ENCODE measurements at places on chromosomes 2 and 18. TPM values are rescaled to one million over a fixed set of nuclear protein-coding genes. Genes with fewer than 3 reads are reported as not detected.
A peak's percentile ranks its signal among the peaks of the same experiment; 100 is the strongest.

GRCh38 chr2:241000831-241001321, 2.5 kb downstream of the SNED1 start:
- H3K27ac ChIP-seq = no peak overlapping the region
- no peaks in the 10 kb centered on the region for H3K36me3 ChIP-seq
- peaks cover 28% of the 10 kb centered on the region for H3K4me1 ChIP-seq

- peak overlapping the region; percentile 49 for H3K27ac ChIP-seq
- no peaks in the 10 kb centered on the region for H3K36me3 ChIP-seq
- H3K4me1 ChIP-seq = peaks cover 3% of the 10 kb centered on the region
- H3K27me3 ChIP-seq = no peaks in the 10 kb centered on the region
These were observed 198.7 kb downstream of the PTGR3 start for GRCh38 chr18:75010278-75010677.

GRCh38 chr2:229408356-229408755, 137.3 kb upstream of the PID1 start:
- peak overlapping the region; percentile 54 for H3K27ac ChIP-seq
- no peaks in the 10 kb centered on the region for H3K27me3 ChIP-seq
- H3K4me1 ChIP-seq = peaks cover 7% of the 10 kb centered on the region
- no peak overlapping the region for H3K4me3 ChIP-seq
- peak; percentile 94 for DNase-seq
- no peaks in the 10 kb centered on the region for H3K36me3 ChIP-seq

Gene CRYGC
- not detected for polyA plus RNA-seq

GRCh38 chr2:128612628-128613027, 294.0 kb upstream of the HS6ST1 start:
- no peaks in the 10 kb centered on the region for H3K27me3 ChIP-seq
- no peak for DNase-seq
- H3K4me1 ChIP-seq = peaks cover under 1% of the 10 kb centered on the region
- no peaks in the 10 kb centered on the region for H3K36me3 ChIP-seq

DNA sequence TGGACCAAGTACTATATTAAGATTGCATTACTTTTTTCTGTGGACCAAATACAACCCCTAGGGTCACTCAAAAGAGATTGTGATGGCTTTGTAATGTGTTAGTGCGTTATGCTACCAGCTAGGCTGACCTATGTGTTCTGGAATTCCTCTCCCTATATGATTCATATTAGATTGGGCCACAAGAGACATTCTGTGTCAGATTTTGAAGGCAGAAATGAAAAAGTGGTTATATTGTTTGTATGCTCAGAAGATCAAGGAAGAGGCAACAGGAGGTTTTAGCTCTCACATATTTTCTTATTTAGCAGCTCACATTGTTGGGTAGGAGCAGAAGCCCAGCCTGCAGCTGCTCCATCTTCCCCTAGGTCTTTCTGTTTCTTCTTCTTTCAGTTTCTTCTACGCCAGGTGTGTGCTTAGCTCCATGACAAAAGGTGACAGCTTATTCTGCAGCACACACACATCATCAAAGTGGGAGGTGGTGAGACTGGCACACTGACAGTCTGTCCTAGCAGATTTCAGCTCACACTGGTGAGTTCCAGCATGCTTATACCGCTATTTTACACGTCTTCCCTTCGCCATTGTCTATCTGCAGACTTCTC, 156.8 kb upstream of the UBE2E3 start:
- DNase-seq = peak; percentile 1
- no peaks in the 10 kb centered on the region for H3K36me3 ChIP-seq
- no peak overlapping the region for H3K27ac ChIP-seq
- no peak overlapping the region for H3K4me3 ChIP-seq
- no peaks in the 10 kb centered on the region for H3K4me1 ChIP-seq

Gene ZNF385B
- polyA plus RNA-seq = 12.5 TPM

Gene BIN1
- polyA plus RNA-seq = 574 TPM

DNA sequence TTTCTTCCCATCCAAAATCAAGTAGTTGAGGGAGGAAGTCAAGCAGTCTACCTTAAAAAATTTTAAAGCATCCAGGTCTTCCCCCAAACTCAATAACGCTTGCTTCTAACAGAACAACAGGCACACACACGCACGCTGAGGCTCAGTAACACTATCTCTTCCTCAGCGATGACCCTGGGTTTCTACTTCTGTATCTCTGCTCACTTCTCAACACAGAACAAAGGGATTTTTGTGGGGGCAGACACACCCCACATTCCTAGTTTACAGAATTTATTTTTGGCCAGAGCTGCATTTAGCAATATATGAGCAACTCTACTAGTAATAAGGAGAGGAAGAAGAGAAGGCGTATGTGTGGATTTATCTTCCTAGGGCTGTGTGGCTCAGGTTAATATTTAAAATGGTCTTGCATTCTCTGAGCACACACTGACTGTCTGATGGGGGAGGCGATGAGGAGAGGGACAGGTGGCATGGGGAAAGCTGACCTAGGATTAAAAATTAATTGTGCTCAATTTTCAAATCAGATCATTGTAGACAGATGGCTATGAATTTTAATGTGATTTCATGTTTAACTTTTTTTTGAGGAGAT, 71.3 kb upstream of the PPM1B start:
- no peaks in the 10 kb centered on the region for H3K4me1 ChIP-seq
- H3K27me3 ChIP-seq = peaks cover 2% of the 10 kb centered on the region
- no peaks in the 10 kb centered on the region for H3K36me3 ChIP-seq

DNA sequence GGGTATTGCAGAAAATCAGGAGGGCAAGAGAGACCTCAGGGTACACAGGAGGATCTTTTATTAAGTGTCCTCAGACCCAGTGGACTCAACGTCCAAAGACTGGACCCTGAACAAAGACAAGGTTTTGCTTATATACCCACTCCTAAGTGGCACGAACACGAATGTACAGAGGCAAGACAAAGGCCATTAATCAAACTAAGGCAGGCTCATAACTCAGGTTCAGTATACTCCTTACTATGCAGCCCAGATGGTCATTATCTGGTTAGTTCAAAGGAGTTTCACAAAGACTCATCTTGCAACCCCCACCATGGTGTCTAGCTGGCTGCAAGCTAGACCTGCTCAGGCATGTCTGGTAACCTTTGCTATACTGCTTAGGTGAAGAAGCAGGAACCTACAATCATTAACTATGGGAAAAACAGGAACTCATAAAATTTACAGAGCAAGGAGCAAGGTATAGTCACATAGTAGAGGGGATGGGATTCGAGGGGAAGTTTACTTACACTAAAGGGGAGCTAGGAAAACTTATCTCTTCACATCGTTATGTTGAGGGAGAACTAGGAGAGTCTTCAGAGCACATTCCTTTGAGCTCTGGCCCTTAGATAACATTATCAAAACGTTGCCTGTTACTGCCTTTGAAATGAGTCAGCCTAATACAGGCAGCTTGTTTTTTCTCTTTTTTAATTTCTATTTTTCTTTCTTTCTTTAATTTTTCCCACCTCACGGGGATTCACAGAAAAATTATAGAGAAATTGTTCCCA, 33.9 kb downstream of the SLC4A3 start:
- H3K4me1 ChIP-seq = peaks cover 20% of the 10 kb centered on the region
- H3K27me3 ChIP-seq = no peaks in the 10 kb centered on the region
- no peaks in the 10 kb centered on the region for H3K36me3 ChIP-seq
- H3K4me3 ChIP-seq = no peak overlapping the region

- H3K27me3 ChIP-seq = peaks cover 23% of the 10 kb centered on the region
- DNase-seq = peak; percentile 27
- no peak overlapping the region for H3K4me3 ChIP-seq
- H3K27ac ChIP-seq = no peak overlapping the region
- no peaks in the 10 kb centered on the region for H3K36me3 ChIP-seq
These were observed 132.0 kb upstream of the MYCN start for GRCh38 chr2:15808204-15808910.

GRCh38 chr2:205730701-205731582, 48.6 kb downstream of the NRP2 start:
- no peak overlapping the region for H3K27ac ChIP-seq
- DNase-seq = no peak
- H3K4me3 ChIP-seq = no peak overlapping the region
- H3K36me3 ChIP-seq = peaks cover 20% of the 10 kb centered on the region

DNA sequence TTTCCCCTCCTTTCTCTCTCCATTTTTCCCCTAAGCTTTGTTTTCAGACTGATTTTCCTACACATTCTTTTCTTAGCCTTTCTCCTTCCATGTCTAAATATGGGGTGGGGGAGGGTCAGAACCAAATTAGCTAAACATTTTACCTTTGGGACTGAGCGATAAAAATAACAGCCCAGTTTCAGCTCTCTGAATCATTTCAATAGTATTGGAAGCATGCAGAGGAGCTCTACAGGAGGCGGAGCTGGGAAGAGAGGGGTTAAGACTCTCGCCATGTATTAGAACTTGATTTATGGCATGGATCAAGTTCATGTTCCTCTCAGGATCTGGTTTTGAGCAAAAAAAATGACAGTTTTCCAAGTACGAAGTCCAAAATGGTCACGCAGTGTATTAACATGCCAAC, 109.1 kb downstream of the CPO start:
- H3K4me3 ChIP-seq = no peak overlapping the region
- H3K27ac ChIP-seq = no peak overlapping the region
- H3K4me1 ChIP-seq = no peaks in the 10 kb centered on the region
- H3K36me3 ChIP-seq = no peaks in the 10 kb centered on the region
- H3K27me3 ChIP-seq = no peaks in the 10 kb centered on the region

DNA sequence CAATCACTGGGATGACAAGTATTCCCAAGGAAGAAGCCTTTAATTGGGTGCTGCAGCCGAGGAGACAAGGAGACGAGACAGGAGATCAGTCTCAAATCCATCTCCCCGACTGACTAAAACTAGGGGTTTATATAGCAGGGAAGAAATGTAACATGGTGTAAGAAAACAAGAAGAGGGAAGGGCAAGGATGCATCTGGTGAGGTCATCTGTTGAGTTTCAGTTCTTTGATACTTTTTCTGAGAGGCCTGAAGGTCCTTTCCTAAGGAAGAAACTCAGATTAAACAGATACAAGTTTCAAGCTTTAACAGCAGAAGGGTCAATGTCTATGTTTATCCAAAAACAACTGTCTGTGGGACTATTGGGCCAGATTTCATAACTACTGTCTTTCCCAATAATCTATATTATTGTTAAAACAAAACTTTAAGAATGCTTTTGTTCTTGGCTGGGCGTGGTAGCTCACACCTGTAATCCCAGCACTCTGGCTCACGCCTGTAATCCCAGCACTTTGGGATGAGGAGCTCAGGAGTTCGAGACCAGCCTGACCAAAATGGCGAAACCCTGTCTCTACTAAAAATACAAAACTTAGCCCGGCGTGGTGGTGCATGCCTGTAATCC, 2.5 kb upstream of the PDCL3 start:
- peaks cover 4% of the 10 kb centered on the region for H3K36me3 ChIP-seq
- H3K4me1 ChIP-seq = peaks cover 11% of the 10 kb centered on the region
- H3K4me3 ChIP-seq = no peak overlapping the region

DNA sequence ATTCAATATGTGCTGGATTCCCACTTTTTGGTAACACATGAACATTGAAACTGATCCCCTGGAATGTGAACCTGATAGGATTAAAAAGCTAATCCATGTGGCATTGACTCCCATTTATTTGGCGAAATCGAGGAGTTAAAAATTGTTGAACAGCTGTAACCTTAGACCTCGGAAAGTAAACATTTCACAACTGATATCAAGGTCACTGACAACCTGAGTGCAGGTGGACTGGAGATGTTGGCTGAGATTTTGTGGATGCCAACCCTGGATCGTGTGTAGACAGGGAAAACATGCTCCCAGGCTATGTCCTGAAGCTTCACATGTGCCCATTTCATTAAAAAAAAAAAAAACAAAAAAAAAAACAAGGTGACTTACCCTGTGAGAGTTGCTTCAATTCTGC, 204.8 kb downstream of the SETBP1 start:
- H3K27me3 ChIP-seq = no peaks in the 10 kb centered on the region
- peaks cover 21% of the 10 kb centered on the region for H3K4me1 ChIP-seq
- H3K27ac ChIP-seq = no peak overlapping the region
- DNase-seq = no peak

Gene RNF144A
- 21.5 TPM for polyA plus RNA-seq

DNA sequence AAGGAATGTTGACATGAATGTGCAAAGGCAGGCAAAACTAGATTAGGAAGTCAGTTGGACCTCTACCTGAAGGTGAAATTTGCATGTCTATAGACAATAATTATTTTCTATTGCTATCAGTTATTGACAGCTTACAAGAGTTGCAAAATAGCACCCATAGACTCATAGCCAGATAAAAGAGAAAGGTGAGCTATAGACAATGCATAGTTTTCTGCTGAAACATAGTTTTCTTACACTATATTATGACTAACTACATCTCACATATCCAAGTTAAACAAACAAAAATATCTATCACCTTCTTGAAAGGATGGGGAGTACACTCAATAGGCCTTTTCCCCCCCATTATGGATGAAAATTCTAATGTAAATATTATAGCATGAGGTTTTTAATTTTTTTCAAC, 305.0 kb downstream of the PTH2R start:
- H3K27me3 ChIP-seq = no peaks in the 10 kb centered on the region
- no peak overlapping the region for H3K4me3 ChIP-seq

- H3K27ac ChIP-seq = no peak overlapping the region
- DNase-seq = no peak
- H3K27me3 ChIP-seq = no peaks in the 10 kb centered on the region
- peaks cover 20% of the 10 kb centered on the region for H3K4me1 ChIP-seq
- no peaks in the 10 kb centered on the region for H3K36me3 ChIP-seq
These were observed 46.5 kb downstream of the FOSL2 start for GRCh38 chr2:28439127-28439526.

DNA sequence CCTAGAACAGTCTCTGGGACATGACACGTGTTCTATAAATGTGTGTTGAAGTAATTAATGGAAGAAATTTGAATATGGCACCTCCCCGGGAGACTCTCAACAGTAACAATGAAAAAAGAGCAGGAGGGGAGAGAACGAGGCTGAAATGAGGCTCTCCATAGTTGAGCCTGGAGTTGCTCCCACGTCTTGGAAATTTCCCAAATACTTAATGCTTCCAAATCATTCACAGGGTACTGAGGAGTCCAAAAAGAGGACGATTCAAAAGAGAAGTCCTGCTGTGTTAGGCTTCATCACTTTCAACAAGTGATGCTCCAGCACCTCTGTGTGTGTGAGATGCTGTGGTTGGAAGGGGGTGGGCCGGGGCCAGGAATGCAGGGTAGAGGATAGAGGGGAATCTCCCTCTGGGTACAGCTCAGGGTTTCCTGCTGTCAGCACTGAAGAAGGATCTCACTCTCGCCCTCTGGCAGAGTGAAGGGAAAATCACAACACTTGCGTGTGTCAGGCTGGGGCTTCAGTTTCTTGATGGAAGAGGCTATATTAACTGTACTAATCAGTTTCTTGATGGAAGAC, 18.1 kb upstream of the ZNF407 start:
- no peaks in the 10 kb centered on the region for H3K36me3 ChIP-seq
- H3K4me1 ChIP-seq = no peaks in the 10 kb centered on the region
- no peak overlapping the region for H3K27ac ChIP-seq
- H3K4me3 ChIP-seq = no peak overlapping the region

Gene POTEF
- 0.07 TPM for polyA plus RNA-seq

Gene MC2R
- 0.19 TPM for polyA plus RNA-seq

GRCh38 chr2:100066246-100066645, 76.1 kb downstream of the AFF3 start:
- H3K4me3 ChIP-seq = no peak overlapping the region
- H3K27ac ChIP-seq = no peak overlapping the region
- H3K36me3 ChIP-seq = no peaks in the 10 kb centered on the region
- no peak for DNase-seq

Gene LOXL3
- polyA plus RNA-seq = 10.8 TPM

Gene AMER3
- not detected for polyA plus RNA-seq
